ENCODE measurements at places on chromosomes 13 and 19.

- DNase-seq, result no peak
These were observed 118.1 kb downstream of the STARD13 start for GRCh38 chr13:33167491-33167890.

DNA sequence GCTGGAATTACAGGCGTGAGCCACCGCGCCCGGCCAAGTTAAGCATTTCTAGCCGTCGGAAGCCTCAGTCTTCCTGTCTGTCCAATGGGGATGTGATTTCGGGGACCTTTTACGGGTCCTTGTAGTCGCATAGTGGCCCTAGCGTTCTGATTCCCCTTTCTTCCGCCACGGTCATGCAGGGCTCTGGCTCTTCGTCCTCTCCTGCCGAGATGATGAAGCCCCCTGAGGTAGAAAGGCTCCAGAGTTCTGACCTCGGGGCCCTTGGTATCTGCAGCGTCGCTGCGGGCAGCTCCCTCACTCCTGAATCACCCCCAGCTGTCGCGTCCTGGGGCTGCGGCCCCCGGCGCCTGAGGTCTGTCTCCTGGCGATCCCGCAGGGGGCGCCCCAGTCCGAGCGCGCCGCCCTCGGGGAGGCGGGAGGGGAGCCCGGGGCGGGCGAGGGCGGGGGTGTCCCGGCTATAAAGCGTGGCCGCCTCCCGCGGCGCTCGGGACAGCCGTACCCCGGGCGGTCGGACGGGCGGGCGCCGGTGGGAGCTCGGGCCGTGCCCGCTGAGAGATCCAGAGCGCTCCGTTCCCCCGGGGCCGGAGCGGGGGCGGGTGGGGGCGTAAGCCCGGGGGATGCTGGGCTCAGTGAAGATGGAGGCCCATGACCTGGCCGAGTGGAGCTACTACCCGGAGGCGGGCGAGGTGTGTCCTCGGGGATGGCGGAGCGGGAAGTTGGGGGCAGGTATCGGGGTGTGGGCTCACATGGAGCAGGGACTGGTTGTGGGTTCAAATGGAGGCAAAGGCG, at the start of gene FOXA3:
FOXA3 (plus strand) TSS at position 487 of the 789 bp plus-strand sequence; CDS start at position 618, 131 bp downstream.
- DNase-seq, result no peak

GRCh38 chr19:7199613-7200533, 94.3 kb downstream of the INSR start:
- DNase-seq, result no peak

GRCh38 chr13:42106998-42107397, 58.5 kb downstream of the DGKH start:
- no peak for DNase-seq

DNA sequence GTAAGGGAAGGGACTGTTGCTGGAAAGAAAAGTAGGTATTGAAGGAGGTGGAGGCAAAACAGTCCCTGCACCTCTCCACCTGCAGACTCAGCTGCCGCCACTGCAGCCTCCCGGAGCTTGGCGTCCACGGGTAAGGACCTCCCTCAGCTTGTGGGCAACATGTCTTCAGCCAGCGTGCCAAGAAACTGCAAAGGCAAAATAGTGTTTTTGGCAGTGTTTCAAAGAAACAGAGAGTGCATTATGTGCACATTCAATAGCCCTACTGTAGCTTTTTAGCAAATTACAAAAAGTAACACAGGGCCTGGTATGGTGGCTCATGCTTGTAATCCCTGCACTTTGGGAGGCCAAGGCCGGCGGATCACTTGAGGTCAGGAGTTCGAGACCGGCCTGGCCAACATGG, 57.4 kb downstream of the ATP11A start:
- no peak for DNase-seq

DNA sequence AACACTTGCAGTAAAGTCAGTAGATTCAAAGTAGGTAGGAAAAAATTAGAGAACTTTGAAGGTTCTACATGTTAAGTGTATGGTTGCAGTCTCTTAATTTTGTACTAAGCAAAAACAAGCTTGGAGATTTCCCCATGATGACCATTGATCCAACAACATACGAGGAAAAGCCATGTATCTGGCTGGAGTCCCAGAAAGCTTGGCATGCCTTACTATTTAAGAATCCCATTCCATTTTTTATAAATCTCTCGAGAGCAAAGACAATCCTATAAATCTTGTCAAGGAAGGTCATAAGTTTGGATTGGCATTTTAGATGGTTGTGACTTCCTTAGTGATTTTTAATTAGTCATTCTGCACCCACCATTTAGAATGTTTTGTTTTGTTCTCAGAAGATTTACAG, 495.9 kb downstream of the GPC5 start:
- DNase-seq, result no peak

GRCh38 chr19:49338691-49339300, 3.6 kb downstream of the CD37 start:
- no peak for DNase-seq

GRCh38 chr13:80012251-80012650, 328.7 kb downstream of the SPRY2 start:
- DNase-seq, result no peak

GRCh38 chr13:99042521-99043250, 64.8 kb upstream of the DOCK9 start:
- no peak for DNase-seq

DNA sequence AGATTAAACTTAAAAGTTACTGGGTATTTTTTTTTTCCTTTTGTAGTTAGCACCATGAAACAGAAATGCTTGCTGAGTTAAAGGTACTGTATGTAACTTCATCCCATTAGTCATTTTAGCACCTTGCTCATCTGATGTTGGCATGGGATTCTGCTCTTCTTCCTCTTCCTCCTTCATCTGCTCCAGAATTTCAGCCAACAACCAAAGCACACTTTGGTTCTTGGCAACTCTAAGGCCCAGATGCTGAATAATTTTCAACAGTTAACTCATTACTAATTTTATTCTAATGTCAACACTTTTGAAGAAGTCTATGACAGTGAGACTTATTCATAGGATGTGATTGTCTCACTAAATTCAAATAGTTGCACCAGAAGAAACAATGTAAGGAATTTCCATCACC, 359.2 kb downstream of the KCTD12 start:
- no peak for DNase-seq

DNA sequence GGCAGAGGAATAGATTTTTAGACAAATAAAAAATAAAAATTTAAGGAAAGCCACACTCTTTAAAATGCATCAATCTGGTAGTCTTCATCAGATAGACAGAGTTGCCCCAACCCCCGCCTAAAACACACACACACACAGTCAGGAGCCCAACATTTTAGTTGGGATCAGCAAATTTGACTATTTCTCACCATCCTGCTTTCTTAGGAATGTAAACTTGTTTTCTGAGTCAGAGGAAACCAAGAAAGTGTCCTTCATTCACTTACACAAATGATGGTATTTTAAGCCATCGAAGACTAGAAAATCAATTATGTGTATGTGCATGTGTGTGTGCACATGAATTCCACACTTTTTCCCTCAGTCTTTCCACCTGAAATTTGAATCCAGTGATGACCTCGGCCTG, 1657.5 kb downstream of the SLITRK1 start:
- no peak for DNase-seq

- no peak for DNase-seq
These were observed 82.8 kb downstream of the TEX29 start for GRCh38 chr13:111403266-111403665.

DNA sequence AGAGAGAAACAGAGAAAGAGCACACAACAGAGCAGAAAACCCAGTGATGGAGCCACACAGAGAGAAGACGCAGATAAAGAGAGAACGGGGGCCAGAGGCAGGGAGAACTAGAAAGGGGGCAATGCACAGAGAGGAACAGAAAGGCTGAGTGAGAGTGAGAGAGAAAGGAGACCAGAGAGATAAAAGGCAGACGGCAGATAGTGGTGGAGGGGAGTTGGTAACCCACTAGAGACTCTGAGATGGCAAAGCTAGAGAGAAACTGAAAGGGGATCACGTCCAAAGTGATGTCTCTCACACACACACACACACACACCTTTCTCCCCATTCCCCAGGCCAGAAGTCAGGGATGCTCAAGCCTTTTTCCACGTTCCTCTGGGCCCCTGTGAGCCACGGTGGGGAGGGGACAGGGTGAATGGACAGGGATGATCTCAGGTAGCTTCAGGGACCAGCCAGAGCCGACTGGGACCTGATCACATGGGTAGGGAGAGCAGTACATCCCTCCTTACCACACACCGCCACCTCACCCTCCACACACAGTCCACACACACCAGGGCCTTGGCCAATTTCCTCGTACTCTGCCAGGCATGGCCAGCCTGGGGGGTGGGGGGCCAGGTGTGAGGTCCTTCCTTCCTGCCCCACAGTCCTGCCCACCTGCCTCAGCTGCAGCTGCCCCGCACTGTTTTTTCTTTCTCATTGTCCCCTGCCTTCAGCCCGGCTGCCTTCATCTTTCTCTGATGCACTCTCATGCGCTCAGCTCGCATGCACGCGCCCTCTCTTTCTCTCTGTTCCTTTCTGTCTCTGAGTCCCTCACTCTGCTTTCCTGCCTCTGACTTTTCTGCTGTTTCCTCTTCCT, 22.5 kb upstream of the POU2F2 start:
- DNase-seq, result no peak

DNA sequence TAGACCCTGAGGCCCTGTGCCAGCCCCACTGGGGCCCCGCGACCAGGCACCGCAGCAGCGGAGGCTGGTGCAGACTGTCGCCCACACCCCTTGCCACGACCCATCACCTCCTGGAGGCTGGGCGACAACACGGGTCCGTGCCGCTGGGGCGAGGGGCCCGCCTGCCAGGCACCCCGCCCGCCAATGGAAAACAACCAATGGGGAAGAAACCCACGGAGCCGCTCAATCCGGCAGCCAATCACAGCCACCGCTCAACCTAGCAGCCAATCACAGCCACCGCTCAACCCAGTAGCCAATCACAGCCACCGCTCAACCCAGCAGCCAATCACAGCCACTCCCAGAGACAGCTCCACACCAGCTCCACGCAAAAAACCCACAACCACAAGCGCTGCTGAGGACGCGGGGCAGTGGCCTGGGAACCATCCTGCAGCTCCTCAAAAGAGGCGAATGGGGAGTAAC, 29.7 kb downstream of the GPX4 start:
- DNase-seq, result no peak

- DNase-seq, result no peak
These were observed 2.7 kb upstream of the ZNF43 start for GRCh38 chr19:21838646-21839045.

GRCh38 chr13:45063261-45063860, 56.9 kb upstream of the GTF2F2 start:
- no peak for DNase-seq

GRCh38 chr13:42626176-42626860, 52.4 kb downstream of the TNFSF11 start:
- DNase-seq, result no peak

GRCh38 chr19:6267552-6268381, 12.0 kb downstream of the MLLT1 start:
- no peak for DNase-seq

- DNase-seq, result no peak
These were observed 17.2 kb downstream of the PKN1 start for GRCh38 chr19:14450168-14450874.

DNA sequence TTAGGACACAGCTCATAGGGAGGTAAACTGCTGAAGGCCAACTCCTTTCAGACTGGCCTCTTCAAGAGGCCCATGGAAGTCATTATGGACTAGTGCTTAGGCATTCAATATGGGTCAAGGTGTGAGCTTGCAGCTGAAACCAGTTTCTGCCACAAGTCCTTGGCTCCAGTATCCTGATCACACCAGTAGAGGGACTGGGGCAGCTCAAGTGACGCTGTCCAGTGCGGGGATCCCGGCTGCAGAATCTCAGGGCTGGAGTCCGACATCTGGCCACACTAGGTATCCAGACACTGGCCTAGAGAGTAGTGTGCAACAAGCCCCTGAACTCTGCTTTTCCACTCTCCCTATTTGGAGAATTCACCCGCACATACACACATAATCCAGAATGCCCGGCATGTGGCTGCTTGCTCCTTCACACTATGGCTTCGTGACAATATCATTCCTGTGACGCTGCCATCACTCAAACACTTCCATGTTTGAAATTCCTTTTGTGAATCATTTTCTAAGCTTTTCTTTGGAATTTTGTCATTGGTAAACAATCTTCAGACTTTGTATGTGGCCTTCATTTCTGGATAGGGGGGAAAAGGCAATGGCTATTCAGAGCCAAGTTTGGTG, 425.1 kb downstream of the EFNB2 start:
- no peak for DNase-seq

- no peak for DNase-seq
These were observed 243.6 kb downstream of the NDFIP2 start for GRCh38 chr13:79724348-79725103.

GRCh38 chr19:32813862-32814425, 55.6 kb downstream of the SLC7A9 start:
- DNase-seq, result no peak

DNA sequence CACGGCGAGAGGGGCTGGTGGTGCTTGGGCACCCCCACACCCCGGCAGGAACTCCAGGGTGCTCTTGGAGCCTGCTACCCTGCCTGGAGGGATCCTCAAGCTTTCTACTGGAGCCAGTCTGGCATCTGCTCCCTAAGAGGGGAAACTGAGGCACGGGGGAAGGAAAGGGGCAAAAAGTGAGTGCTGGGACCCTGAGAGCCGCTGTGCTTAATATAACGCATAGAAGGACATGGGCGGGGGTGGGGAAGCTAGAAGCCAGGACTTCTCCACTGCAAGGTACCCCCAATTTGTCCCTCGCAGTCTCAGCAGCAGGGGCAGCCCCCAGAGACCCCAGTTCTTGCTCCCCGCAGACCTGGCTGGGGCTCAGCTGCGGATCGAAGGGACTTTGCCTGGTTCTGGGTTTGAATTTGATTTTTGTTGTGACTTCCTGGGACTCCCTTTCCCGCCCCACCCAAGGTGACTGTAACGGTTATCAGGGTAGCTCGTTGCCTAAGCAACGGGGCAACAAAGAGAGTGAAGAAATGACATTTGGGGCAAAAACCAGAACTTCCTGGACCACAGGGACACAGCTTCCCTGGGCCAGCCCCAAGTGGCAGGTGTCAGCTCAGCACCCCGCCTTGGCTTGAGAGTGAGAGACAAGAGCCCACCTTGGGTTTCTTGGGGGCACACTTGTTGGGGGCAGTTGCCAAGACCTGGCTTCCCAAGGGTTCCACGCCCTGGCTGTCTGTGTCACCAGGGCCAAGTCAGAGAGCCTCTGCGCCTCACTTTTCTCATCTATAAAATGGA, 638 bp downstream of the ADGRE5 start:
- DNase-seq, result no peak

DNA sequence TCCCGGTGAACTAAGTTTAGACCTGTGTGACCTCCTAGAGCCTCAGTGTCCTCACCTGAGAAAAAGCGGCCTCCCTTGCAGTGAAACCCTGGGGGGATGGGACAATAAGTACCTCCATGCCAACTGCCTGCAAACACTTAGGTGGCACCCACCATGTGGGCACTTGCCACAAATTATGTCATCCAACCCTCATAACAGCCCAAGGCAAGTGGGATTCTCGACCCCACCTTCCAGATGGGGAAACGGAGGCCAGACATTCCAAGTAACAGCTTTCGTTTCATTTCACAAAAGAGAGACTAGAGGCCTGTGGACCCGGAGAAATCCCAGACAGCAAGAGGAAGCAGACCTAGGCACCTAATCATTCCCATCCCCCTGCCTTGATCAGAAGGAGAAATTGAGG, 6.9 kb downstream of the REX1BD start:
- DNase-seq, result no peak

All from cortex of kidney (tissue), 1 donor.